ENCODE measurements at places on chromosomes 3 and 15. TPM values are rescaled to one million over a fixed set of nuclear protein-coding genes. Genes with fewer than 3 reads are reported as not detected.

DNA sequence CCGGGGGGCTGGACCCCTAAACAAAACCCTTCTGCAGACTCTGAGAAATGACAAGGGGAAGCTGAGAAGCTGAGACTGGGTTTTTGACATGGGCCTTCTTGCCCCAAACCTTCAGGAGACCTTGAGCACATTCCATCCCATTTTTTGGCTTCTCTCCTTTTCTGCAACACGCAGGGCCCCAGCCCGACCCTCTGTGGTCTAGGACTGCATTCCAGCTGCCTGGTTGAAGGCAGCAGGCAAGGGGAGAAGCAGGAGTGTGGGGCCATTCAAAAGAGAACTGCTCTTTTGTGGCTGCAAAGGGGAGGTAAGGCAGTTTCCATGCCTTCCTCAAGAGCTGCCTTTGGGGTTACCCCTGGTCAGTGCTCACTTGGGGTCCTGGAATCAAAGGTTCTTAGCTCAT lies 263.0 kb downstream of the TLE3 start:
- DNase-seq = no peak

- no peak for DNase-seq
Observed at GRCh38 chr15:66927201-66928077, 138.0 kb upstream of the SMAD3 start.

- DNase-seq = peak; percentile 53
Observed at GRCh38 chr3:44468572-44469520, 8.6 kb downstream of the ZNF445 start.

GRCh38 chr3:190074817-190075216 lies 45.9 kb downstream of the P3H2 start:
- no peak for DNase-seq

- peak; percentile 59 for DNase-seq
Observed at GRCh38 chr3:162224746-162225145, 728.1 kb downstream of the OTOL1 start.

- DNase-seq = no peak
Observed at GRCh38 chr3:108125550-108126071, 34.8 kb upstream of the CD47 start.

- DNase-seq = peak; percentile 53
Observed at GRCh38 chr3:43505351-43505750, 116.5 kb downstream of the ANO10 start.

CLSTN2 gene
- total RNA-seq = under 0.01 TPM

NMB gene
- 3.6 TPM for total RNA-seq

GRCh38 chr3:106371971-106372805 lies 503.4 kb upstream of the CBLB start:
- DNase-seq = no peak

DNA sequence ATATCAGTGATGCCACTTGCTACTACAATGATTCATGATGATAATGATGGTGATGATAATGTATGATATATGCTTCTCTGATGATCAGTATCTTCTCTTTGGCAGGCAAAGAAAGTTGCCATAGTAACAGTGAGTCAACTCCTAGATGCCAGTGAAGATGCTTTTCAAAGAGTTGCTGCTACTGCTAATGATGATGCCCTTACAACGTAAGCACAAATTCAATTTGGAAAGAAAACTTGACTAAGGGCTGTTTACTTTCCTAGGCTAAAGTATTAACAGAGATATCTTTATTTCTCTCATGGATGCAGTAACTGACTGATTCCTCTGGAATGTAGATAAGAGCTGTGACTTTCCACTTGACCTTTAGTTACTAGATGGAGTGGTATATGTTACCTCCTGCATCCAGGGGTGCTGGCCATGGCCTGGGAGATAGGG lies 27.8 kb downstream of the ADGRG7 start:
- DNase-seq = peak; percentile 6

ST6GAL1 gene
- total RNA-seq = 0.83 TPM

- no peak for DNase-seq
Observed at GRCh38 chr3:82078246-82078645, 316.8 kb upstream of the GBE1 start.

HIGD2B gene
- total RNA-seq = 0.26 TPM

GRCh38 chr3:41888368-41889076 lies 73.4 kb downstream of the ULK4 start:
- no peak for DNase-seq

MED12L gene
- 4.9 TPM for total RNA-seq

DNA sequence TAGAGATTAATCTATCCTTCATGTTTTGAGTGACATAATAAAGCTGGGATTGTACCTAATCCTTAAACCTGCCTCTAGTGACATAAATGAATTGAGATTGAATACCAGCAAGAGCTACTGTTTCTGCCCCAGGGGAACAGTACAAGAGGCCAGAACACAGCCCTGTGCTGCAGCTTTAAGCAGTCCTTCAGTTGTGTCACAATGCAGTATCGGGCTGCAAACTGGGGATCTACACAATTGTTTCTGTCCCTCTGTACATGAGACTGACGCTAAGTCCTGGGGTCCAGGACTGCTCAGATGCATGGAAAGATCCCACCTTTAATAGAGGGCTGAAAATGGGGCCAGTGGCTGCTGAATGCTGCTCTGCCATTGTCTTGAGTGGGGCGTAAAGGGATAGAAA lies 87.5 kb downstream of the MINAR1 start:
- DNase-seq = no peak

GLDN gene
- total RNA-seq = 50.7 TPM

DNA sequence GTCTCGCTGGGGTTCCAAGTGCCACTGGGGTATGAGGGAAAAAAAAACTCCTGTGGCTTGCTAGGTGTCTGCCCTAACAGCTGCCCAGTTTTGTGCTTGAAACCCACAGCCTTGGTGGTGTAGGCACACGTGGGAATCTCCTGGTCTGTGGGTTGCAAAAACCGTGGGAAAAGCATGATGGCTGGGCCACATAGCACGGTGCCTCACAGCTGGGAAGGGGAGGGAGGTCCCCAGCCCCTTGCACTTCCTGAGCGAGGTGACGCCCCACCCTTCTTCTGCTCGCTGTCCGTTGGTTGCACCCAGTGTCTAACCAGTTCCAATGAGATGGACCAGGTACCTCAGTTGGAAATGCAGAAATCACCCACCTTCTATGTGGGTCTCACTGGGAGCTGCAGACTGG lies 144.3 kb downstream of the KBTBD8 start:
- no peak for DNase-seq

SEMA3F gene
- 9.7 TPM for total RNA-seq

- DNase-seq = no peak
Observed at GRCh38 chr3:140170612-140171011, 235.6 kb downstream of the CLSTN2 start.

CLDN11 gene
- total RNA-seq = 131 TPM

DNA sequence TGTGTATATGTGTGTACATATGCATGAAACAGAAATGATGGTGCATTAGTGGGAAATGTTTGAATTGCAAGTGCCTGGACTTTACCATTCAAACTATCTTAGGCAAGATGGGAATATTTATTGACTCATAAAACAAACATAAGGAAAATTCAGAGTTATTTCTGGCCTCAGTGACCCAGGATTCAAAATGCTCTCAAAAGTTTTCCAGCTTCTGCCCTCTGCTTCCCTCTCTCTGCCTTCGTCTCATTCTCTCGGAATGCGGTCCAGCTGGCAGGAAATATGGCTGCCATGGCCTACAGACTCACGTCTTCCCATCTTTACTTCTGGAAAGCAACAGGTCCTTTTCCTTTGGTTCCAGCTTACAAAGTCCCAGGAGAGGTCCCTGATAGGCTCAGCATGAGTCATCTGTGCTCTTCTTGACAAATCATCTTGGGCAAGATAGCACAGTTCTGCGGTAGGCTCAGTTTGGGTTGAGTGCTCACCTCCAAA lies 8.7 kb upstream of the ZNF774 start:
- peak; percentile 26 for DNase-seq

ASB14 gene
- not detected for total RNA-seq

DNA sequence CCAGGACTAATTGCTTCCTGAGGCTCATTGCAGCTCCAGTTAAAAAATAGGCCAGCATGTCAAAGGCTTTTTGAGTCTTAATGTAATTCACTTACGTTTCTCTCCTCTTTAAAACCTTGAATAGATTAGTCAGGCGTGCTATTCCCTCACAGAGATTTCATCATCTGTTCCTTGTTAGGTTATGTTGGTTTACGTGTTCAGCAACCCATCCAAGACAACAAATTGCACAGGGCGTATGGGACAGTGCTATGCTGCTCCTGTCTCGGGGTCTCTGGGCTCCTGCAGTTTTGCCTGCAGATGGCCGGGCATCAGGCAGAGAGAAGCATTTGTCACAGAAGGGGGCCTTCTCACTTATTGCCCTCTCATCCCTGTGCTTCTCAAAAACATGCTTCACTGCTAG lies 117.1 kb downstream of the CHDH start:
- DNase-seq = no peak

- DNase-seq = no peak
Observed at GRCh38 chr3:97914388-97914787, 57.8 kb downstream of the RIOX2 start.

CD276 gene
- total RNA-seq = 88.5 TPM

DNA sequence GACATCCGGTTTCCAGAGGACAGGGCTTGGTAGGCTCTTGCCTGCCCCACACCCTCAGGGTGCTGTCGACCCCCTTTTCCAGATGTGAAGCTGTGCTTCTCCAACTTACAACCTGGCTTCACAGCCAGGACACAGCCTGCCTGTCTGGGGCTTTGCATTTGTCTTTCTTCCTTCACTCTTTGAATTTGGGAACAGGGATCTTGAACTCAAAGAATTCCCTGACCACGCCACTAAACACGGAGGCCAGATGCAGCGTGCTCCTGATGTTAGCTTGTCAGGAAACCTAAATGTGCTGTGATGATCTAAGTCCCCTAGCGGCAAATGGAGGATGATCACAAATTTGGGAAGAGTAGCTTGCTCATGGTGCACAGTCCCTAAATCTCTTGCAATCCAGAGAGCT lies 244.8 kb upstream of the RGMA start:
- no peak for DNase-seq

GRCh38 chr15:52113708-52114107 lies 1.1 kb upstream of the BCL2L10 start:
- no peak for DNase-seq

DNA sequence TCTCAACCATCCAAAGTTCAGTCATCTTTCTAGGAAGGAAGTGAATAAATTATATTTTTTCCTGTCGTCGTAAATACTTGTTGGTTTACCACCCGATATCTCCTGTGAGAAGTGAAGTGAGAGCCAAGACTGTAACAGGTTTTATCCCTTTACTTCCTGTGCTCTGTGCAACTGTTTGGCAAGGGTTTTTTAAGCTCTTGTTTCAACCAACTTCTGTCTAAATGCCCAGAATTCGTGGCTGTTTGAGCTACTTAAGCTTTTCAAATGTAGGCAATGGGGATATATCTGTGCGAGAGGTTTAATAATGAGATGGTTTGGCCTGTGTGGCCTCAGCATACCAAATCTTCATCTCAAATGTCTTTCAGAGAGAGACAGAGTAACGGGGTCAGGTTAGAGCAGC lies 134.7 kb downstream of the LRTM1 start:
- peak; percentile 27 for DNase-seq

DNA sequence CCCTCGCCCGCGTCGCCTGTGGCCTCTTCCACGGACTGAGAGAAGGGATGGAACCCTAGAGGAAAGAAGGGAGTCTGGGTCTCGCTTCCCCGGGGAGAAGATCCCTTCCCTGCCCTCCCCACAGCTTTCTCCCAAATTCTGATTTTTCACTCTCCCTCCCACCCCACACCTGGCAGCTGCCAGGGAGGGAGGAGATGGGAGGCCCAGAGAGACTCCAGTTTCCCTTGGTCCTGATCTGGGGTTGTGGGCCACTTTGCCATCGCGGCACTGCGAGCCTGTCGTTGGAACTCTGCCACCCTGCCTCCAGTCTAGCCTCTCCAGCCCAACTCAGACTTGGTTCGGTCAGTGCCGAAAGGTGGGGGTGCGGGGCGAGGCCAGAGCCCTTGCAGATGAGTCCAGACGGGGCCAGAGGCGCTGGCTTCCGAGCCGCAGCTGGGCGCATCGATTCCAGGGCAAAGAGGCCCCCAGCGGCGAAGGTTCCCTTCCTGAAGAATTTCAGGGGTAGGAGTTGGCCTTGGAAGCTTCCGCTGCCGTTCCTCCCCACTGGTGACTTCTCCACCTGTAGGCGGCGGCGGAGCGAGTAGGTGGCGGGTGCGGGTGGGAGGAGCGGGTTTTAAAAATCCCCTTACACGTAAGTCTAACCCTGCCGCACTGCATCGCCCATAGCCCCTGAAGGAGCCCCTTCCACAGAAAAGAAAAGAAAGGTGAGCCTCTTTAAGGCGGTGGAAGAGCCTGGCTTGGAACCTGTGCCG lies 5.2 kb downstream of the WNT5A start:
- peak; percentile 39 for DNase-seq

Data from fibroblast of lung (primary cell).